ENCODE measurements at places on chromosomes 3 and 15.
A peak's percentile ranks its signal among the peaks of the same experiment; 100 is the strongest.

DNA sequence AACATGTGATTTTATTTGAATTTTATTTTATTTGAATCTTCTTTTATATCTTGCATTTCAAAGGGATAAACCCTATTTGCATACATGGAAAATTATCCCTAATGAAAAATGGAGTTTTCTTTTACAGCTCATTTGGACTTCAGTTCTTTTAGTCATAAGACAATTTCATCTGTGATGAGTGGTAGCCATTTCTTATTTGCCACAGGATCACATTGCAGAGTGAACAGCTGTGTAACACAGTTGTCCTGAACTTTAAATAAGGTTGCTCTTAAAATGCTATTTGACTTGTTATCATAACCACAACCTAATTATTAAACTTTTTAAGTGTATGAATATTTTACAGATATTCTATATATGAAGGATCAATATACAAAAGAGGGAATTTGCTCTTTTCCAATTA, 221.7 kb upstream of the ROPN1 start:
- H3K36me3 ChIP-seq = no peaks in the 10 kb centered on the region
- H3K27me3 ChIP-seq = no peaks in the 10 kb centered on the region
- no peak overlapping the region for H3K27ac ChIP-seq
- no peaks in the 10 kb centered on the region for H3K4me1 ChIP-seq
- no peak for DNase-seq
- H3K4me3 ChIP-seq = no peak overlapping the region

DNA sequence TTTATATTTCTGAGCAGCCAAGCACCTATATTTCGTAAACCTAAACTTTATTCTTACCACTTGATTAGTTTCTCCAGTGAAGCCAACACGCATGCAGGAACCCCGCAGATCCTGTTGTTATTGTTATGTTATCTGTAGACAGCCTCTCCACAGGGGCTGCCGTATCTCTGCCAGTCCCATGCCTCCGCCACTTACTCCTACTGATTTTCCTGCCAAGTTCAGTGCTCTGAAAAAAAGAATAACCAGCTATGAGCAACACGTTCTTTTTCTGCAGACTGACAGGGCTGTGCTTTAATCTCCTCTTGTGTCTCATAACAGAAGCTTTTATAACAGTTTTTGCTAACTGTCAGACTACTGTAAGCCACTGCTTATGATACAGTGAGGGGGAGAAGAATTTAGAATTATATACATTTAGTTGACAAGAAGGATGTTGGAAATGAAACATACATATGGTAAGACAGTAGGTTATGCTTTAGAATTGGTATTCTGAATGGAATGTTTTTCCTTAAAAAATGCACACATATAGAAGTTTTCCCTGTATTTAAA, 347.4 kb downstream of the SI start:
- H3K27me3 ChIP-seq = no peaks in the 10 kb centered on the region
- H3K27ac ChIP-seq = no peak overlapping the region
- no peaks in the 10 kb centered on the region for H3K36me3 ChIP-seq
- H3K4me3 ChIP-seq = no peak overlapping the region
- no peak for DNase-seq

- no peak for DNase-seq
- H3K4me3 ChIP-seq = no peak overlapping the region
- peaks cover 99% of the 10 kb centered on the region for H3K36me3 ChIP-seq
- no peaks in the 10 kb centered on the region for H3K27me3 ChIP-seq
- H3K27ac ChIP-seq = no peak overlapping the region
Measured at GRCh38 chr15:39589815-39590644, 9.2 kb downstream of the THBS1 start.

- H3K36me3 ChIP-seq = no peaks in the 10 kb centered on the region
- peaks cover 39% of the 10 kb centered on the region for H3K4me1 ChIP-seq
- H3K27me3 ChIP-seq = no peaks in the 10 kb centered on the region
Measured at GRCh38 chr15:98884894-98885293, 122.7 kb downstream of the PGPEP1L start.

DNA sequence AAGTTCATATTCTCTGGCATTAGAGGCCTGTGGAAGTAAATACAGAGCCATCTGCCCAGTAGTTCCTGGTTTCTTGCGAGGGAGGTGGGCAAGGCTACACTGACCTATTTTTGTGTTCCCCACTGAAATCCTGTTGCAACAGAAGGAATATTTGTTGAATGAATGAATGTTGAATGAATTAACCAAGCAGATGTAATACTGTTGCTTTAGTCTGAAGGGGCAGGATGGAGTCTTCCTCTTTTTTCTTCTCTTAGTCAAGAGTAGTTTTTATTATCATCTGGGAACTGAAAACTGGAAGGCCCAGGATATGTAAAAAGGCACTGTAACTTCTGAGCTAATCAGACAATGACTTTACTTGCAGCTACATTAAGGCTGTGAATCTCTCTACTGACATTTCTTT, 17.1 kb downstream of the BLOC1S6 start:
- H3K4me3 ChIP-seq = no peak overlapping the region
- no peak for DNase-seq
- no peaks in the 10 kb centered on the region for H3K27me3 ChIP-seq
- no peaks in the 10 kb centered on the region for H3K4me1 ChIP-seq
- H3K36me3 ChIP-seq = peaks cover 15% of the 10 kb centered on the region

GRCh38 chr15:67188551-67189218, 65.8 kb downstream of the AAGAB start:
- H3K36me3 ChIP-seq = peaks cover 57% of the 10 kb centered on the region
- H3K4me1 ChIP-seq = peaks cover 18% of the 10 kb centered on the region
- DNase-seq = peak; percentile 65
- peak overlapping the region; percentile 50 for H3K27ac ChIP-seq
